A549 treated with CORT108297 at 1 μM for 4 hours (cell line): ENCODE measurements at places on chromosomes 4 and X. TPM values are rescaled to one million over a fixed set of nuclear protein-coding genes. Genes with fewer than 3 reads are reported as not detected.

Gene GRIA3
- total RNA-seq = not detected in 5 replicates

Gene STPG2
- 0.05 TPM in 1 of 5 replicates, not detected in the others for total RNA-seq

Gene NUP54
- total RNA-seq = 25.0 to 45.5 TPM (median 26.7 TPM) in 5 replicates

Gene MSX1
- total RNA-seq = 5.6 to 11.8 TPM (median 9.9 TPM) in 5 replicates

Gene DMP1
- total RNA-seq = not detected in 5 replicates

Gene SCLT1
- 5.5 to 6.9 TPM (median 6.2 TPM) in 5 replicates for total RNA-seq

Gene CSN1S1
- total RNA-seq = not detected in 5 replicates

Gene CXorf38
- total RNA-seq = 8.4 to 11.1 TPM (median 10.3 TPM) in 5 replicates

Gene GYG2
- total RNA-seq = 3.0 to 5.0 TPM (median 4.5 TPM) in 5 replicates

Gene ZC4H2
- 1.9 to 2.2 TPM (median 2.0 TPM) in 5 replicates for total RNA-seq

Gene TENM3
- 1.0 to 1.8 TPM (median 1.5 TPM) in 5 replicates for total RNA-seq

Gene SPANXB1
- total RNA-seq = 2.0 to 3.0 TPM (median 3.0 TPM) in 5 replicates

Gene DUX4
- total RNA-seq = not detected in 5 replicates

Gene SPIN2B
- total RNA-seq = 8.4 to 11.2 TPM (median 9.7 TPM) in 5 replicates

Gene CT45A5
- total RNA-seq = 0.08 to 0.42 TPM in 2 of 5 replicates, not detected in the others

Gene TREX2
- 1.0 to 1.8 TPM (median 1.7 TPM) in 5 replicates for total RNA-seq

Gene TEX13B
- total RNA-seq = not detected in 5 replicates

Gene PABPC1L2A
- total RNA-seq = not detected in 5 replicates

Gene BMP15
- total RNA-seq = not detected in 5 replicates

Gene ADGRG2
- 6.2 to 7.6 TPM (median 6.9 TPM) in 5 replicates for total RNA-seq
